ENCODE measurements at places on chromosomes 6 and 20.

GRCh38 chr6:110449541-110449895 lies 26.9 kb downstream of the SLC22A16 start:
- no peak for DNase-seq

DNA sequence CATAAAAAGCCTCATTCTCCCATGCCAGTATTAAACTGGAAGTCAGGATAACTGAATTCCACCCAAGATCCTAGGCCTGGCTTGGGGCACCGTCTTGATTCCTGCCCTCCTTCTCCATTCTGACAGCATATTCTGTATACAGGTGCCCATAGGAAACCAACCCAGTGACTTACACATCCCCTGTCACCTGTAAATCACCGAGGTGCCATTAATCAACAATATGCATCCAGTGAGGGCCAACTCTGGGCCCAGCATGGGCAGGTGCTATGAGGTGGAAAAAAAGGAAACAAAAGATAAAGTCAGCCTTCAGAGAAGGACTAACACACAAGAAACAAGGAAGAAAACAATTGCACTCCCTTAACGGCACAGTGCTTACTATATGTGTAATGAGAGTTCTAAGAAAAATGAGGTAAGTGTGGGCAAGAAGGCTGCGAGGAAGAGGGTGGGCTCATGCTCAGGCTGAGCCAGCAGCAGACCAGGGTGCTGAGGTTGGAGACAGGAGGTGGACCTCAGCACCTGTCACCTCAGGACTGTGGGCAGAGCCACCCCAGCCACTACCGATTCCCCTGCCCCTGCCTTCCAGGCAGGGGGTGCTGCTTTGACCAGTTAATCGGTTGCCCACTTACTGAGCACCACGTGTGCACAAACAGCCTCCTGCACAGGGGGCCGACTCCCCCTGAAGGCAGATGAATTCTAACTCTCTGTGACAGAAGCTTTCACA lies 105.9 kb downstream of the TRERF1 start:
- DNase-seq = no peak

DNA sequence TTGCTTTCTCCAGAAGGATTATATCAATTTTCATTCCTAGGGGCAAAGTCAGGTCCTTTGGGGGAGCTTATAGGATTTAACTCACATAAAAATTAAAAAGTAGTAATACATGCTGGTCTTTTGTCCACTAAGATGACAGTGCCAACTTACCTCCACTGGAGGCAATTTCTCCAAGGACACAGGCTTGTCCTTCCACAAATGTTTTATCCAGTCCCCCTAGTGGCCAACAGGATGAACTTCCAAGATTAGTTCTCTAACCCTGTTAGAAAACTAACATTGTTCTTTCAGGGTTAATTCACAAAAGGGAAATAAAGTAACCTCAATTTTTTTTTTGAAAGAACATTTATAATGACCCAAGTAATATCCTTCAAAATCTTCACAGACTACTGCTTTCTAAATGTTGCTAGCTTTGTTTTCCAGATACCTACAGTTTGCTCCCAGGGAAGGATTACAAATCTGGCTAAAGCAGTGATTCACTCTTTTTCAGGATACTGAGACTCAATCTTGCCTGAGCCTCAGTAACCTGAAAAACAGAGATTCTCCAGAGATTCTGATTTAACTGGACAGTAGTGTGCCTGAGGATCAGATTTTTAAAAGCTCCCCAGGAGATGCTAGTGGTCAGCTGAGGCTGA lies 31.7 kb upstream of the UBR2 start:
- DNase-seq = peak; percentile 72

DNA sequence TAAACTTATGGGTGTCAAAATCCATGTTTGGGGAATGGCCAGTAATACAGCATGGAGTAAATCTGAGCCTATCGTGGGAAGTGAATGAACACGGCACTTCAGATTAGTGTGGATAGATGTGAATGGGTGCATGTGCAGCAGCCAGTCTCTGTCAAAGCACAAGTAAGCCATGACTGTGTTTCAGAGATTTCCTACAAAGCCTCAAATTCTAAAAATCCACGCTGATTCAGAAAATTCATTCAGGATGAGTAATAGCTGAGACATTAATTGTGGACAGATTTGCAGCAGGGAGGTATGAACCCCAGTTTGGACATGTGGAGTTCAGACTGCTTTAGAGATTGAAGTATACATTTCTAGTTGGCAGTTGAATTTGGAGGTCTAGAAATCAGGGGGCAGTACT lies 115.1 kb downstream of the QKI start:
- DNase-seq = peak; percentile 70

GRCh38 chr6:116512111-116512559 lies 696 bp downstream of the CALHM5 start:
- no peak for DNase-seq

Data from AG20443 (cell line).